ENCODE measurements at places on chromosomes 16 and 17.

- no peak for DNase-seq
Observed at GRCh38 chr16:56355786-56356275, 69.5 kb downstream of the AMFR start.

DNA sequence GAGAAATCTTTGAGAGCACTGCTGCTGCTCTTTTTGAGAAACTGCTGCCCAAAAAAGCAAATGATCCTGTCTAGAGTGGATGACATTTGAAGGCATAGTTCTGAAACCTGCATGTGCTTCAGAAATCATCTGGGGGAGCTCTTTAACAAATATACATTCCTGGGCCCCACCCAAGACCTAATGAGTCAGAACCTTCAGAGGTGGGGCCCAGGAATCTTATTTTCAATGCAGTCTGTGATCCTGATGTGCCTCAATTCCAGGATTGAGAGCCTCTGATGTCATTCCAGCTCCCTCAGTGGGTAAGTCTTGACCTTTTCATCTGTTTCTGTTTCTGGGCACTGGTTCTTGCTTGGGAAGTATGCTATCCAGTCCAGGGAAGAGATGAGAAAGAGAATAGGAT is 42.3 kb downstream of the HNF1B start:
- DNase-seq, result peak; percentile 53

- DNase-seq, result no peak
Observed at GRCh38 chr17:69401251-69401650, 13.2 kb upstream of the MAP2K6 start.

DNA sequence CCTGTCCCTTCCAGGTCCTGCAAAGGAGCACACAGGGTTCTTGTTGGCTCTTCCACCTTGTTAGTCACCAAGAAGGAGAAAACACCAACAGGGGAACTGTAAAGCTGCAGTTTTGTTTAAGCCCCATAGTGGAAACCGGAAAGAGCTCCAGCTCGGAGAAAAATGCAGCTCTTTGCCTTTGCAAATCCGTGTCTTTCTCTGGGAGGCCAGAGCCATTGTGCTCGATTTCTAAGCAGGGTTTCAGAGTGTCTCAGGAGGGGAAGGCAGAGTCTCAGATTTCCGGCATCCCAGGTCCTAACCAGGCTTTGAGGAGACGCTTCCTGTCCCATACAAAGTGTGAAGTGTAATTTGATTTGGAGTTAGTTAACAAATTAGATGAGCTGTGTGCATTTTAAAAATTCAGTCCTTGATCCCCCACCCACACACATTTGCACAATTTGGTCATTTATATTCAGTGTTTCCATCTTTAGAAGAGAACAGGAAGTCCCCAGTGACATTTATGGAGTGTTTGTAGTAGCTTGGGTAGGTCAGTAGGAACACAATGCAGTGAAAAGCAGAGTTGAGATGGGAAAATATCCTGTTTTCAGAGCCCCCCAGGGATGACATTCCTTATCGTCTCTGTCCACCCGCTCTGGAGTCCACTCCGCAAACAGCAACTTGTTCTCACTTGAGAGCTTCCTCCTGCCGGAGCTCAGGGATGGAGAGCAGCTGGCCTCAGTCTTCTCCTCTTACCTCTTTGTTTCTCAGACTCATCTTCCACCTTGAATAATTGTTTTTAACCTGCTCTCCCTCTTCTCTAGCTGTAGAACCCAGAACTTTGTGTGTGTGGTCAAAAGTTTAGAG is 331.9 kb downstream of the SEC14L1 start:
- DNase-seq, result no peak

- DNase-seq, result peak; percentile 88
Observed at GRCh38 chr17:42744283-42744805, 496 bp downstream of the EZH1 start.

- peak; percentile 78 for DNase-seq
Observed at GRCh38 chr16:2919511-2920255, 8.0 kb downstream of the FLYWCH1 start.

DNA sequence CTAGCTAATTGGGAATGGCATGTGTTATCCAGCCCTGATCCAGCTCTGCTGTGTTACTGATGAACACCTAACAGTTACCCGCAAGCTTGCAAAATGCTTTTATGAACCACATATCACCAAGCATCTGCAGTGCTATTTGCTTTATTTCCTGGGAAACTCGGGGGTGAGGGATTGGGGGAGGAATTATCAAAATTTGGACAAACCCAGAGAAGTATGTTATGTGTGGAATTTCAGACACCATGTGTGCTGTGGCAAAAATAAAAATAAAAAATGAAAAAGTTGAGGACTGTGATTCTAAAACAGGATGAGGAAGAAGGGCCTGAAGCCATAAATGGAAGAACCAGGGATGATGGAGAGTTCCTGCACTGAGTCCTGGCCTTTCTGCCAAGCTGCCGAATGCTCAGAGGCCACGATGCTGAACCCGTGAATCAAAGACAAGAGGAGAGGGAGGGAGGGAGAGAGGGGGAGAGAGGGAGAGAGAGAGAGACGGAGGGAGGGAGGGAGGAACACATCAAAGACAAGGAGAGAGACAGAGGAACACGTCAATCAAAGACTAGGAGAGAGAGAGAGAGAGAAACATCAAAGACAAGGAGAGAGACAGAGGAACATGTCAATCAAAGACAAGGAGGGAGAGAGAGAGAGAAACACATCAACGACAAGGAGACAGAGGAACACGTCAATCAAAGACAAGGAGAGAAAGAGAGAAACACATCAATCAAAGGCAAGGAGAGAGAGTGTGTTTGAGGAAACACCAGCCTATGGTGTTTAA is 89.8 kb downstream of the MRM3 start:
- no peak for DNase-seq

DNA sequence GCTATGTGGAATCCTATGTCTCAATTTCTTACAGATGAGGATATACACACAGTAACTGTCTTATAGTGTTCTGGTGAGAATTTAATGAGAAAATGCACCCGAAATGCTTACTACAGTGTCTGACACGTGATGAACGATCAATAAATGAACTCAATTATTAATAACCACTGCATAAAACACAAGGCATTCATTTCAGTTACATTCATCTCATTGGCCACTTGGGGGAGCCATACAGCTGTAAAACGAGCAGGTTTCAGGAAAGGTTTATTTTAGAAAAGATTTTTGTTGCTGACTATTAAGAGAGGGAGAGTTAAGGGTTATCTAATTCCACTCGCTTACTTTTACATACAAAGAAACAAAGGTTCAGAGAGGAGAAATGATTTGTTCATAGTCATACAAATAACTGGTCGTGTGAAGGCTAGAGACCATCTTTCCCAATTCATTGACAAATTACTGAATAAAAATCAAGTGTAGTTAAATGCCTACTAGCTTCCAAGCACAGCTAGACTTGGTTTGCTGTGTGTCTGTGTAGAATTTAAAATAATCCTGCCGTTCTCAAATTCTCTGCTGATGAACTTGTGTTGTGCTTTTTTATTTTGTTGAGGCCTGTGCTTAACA is 160.1 kb downstream of the MAP2K4 start:
- DNase-seq, result peak; percentile 76

DNA sequence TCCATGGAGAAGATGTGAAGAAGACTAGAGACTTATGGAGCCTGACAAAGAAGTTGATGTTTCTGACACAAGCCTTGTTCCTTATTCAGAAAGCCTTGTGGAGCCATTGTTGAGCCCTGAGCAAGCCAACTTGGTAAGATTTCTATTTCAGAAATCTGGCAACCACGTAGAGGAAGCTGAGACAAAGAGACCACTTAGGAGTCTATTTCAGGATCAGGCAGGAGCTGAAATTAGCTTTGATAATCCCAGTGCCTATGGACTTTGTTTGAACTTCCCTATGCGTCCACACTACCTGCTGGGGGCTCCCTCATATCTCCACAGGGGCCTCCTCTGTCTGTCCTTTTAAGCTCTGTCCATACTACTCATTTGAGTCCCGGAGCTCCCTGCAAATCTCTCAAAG is 540.0 kb upstream of the GOT2 start:
- DNase-seq, result no peak

GRCh38 chr17:80807882-80808281 is 183.8 kb upstream of the CHMP6 start:
- DNase-seq, result no peak

DNA sequence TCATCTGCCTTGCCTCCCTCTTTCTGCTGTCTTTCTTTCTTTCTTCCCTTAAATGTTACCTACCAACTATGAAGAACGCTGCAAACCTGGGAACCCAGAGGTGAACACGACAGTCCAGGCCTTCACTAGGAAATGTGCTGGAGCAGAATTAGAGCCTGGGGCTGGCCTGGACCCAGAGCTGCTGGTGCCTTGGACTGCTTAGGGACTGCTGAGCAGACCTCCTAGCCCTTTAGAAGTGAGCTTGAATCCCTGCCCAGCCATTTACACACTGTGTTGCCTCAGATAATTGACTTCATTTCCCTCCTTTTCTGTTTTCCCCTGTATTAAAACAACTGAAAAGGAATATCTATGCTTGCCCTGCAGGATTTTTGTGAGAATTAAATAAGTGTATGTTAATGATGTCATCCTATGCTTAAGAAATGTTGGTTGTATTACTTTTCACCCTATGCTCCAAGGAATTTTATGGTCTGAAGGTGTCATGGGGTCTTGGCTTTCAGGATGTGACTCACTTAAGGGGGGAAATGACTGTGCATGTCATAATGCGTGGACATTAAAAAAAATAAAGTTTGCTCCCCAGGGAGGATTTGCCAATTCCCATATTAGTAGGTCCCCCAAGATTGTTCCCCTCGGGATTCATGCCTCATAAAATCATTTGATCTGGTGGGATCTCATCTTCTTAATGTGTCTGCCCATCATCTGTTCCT is 11.5 kb downstream of the CDH13 start:
- no peak for DNase-seq

- DNase-seq, result peak; percentile 14
Observed at GRCh38 chr17:28741358-28742349, 2.2 kb upstream of the TRAF4 start.
